Activated T-cell treated with anti-CD3 and anti-CD28 coated beads, Interleukin-2, amount 50 U/mL, for 48 hours (primary cell): ENCODE measurements at places on chromosomes 4 and X.

- peak; percentile 64 for DNase-seq
Observed at GRCh38 chrX:118975831-118976598, 1.6 kb downstream of the LONRF3 start.

DNA sequence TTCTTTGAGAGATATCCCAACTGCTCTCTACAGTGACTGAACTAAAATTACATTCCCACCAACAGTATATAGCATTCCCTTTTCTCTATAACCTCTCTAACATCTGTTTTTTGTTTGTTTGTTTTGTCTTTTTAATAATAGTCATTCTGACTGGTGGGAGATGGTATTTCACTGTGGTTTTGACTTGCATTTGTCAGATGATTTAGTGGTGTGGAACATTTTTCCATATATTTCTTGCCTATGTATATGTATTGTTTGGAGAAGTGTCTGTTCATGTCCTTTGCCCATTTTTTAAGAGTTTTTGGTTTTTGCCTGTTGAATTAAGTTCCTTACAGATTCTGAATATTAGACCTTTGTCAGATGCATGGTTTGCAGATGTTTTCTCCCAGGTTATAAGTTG lies 9.0 kb downstream of the USO1 start:
- DNase-seq, result no peak

GRCh38 chr4:70511365-70511764 lies 7.0 kb upstream of the AMTN start:
- no peak for DNase-seq

- no peak for DNase-seq
Observed at GRCh38 chr4:89256203-89256800, 51.3 kb downstream of the GPRIN3 start.

- DNase-seq, result no peak
Observed at GRCh38 chr4:38125816-38126215, 165.6 kb downstream of the PTTG2 start.

DNA sequence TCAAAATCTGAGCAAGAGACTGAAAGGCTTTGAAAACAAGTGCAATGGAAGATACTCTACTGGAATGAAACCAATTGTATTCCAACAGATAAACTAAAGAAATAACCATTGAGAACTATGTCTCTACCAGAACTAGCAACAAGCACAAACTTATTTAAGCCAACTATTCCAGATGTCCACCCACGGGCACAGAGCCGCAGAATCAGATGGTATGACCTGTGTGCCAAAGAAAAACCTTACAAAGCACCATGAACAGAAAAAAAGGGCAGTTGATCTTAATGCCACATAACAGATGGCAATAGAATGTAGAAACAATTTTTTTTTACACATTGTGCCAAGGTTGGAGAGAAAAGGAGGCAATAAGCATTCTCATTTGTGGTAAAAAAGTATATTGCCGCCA lies 269.3 kb upstream of the ADGRL3 start:
- DNase-seq, result no peak

DNA sequence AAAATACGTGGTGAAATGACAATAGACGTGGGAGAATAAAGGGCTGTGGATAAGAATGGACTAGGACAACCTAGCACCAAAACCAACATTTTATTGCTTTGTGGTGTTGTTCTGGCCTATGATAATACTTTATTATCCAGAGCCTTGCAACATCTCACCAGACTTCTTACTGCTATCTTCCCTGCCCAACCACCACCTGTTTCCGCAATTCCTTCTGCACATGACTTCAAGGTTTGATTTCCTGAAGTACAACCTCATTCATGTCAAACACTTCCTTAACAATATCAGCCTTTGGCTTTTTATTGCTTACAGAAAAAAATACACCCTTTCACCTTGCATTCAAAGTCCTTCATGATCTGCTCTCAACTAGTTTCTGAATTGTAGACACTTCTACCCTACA lies 84.8 kb downstream of the RTL3 start:
- no peak for DNase-seq

DNA sequence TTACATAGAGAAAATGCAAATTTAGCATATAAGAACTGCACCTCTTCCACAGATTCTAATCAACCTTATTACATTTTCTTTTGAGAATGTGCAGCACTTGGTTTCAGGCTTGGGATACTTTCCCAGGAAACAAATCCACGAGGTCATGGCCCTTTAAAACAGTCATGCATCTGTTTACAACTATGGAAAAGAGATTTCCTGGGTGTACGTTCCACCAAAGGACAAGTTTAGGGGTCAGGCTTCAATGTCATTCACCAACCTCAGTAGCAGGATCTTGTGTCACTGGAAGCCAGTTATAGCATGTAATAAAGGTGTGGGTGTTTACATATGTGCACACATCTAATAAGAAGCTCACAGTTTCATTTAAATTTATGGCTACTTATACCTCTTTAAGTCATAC lies 30.7 kb downstream of the EREG start:
- no peak for DNase-seq

- DNase-seq, result no peak
Observed at GRCh38 chr4:180081072-180081471, 2162.1 kb upstream of the TENM3 start.

DNA sequence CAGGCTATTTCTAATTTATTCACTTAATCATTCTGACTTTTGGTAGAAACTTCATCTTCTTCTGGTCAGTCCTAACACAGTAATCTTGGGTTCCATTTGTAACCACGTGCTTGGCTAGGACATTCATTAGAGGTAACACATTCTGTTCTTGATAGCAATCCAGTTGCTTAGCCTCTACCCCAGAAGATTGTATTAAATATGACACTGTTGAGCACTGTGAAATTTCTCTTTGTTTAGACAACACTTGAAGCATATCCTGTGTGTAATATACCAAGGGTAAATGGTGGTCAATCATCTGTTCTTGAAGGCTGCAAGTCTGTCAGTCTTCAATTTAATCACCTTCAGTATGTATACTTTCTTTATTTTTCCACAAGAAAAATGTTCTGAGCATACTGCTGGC lies 523.0 kb downstream of the ANKRD50 start:
- no peak for DNase-seq
